Activated T-cell treated with anti-CD3 and anti-CD28 coated beads, Interleukin-2, amount 50 U/mL, for 72 hours (primary cell): ENCODE measurements at places on chromosomes 5 and 9. TPM values are rescaled to one million over a fixed set of nuclear protein-coding genes. Genes with fewer than 3 reads are reported as not detected.
A peak's percentile ranks its signal among the peaks of the same experiment; 100 is the strongest.

CTNNAL1 gene
- total RNA-seq, result 17.9 TPM

DNA sequence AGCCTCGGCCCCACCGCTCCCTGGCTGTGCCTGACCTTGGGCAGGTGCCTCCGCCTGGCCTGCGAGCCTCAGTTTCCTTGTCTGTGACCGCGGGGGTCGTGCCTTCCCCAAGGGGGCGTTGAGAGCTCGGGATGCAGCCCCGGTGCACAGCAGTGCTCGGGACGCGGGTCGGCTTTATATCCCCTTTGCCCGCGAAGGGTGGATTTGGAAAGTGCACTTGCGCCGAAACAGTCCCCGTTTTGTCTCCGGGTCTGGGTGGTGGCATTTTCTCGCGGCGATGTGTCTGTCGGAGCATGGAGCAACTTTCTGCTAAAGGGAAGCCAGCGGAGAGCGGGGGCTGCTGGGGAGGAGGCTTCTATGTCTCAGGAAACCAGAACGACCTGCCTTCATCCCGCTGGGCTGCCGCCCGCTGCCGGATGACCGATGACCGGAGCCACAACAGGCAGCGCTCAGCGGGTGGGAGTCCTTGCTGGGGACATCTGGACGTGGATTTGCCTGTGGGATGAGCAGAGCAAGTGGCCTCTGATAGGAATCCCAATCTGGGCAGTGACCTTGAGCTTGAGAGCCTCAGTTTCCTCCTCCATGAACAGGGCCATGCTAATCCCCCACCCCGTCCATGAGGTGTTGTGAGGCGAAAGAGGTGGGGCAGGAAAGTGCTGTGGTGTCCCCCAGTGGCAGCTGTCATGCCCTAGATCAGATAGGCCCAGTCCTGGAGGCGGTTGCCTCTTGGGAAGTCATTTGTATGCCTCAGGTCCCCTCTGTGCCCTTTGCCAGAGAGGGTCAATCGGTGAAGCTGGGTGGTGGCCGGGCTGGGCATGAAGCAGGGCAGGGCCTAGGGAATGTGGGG is 651 bp downstream of the HRH2 start:
- DNase-seq, result peak; percentile 36

DDX4 gene
- total RNA-seq, result 1.1 TPM

GRCh38 chr5:175679411-175679810 is 21.5 kb downstream of the HRH2 start:
- DNase-seq, result no peak

GRCh38 chr5:22023784-22024183 is 829.4 kb downstream of the CDH12 start:
- DNase-seq, result no peak

DNA sequence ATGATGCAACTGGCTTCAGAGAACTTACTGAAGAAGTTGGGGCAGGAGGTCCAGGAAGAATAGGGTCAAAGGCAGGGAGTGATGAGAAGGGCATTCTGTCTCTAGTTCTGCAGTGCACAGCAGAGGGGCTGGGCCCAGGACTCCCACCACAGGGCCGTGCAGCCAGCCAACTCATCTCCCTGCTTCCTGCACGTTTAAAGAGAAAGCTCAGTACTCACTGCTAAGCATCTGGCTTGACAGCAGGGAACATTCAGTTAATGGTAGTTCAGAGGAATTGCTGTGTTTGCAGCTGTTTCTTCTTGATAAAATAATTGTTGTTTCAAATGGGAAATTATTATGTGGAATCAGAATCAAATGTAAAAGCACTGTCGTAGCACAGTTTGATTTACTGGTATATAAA is 25.6 kb upstream of the SCAMP1 start:
- DNase-seq, result no peak

GRCh38 chr9:77435688-77436087 is 212.4 kb downstream of the GNA14 start:
- no peak for DNase-seq
